Stimulated activated CD8-positive, alpha-beta memory T cell treated with anti-CD3 and anti-CD28 coated beads, Interleukin-15, amount 100 ng/mL, for 1 hour (primary cell): ENCODE measurements at places on chromosomes 3 and 15.
A peak's percentile ranks its signal among the peaks of the same experiment; 100 is the strongest.

GRCh38 chr3:2511356-2511755, 412.7 kb downstream of the CNTN4 start:
- DNase-seq = no peak

- DNase-seq = no peak
Measured at GRCh38 chr3:110808630-110809029, 263.0 kb upstream of the NECTIN3 start.

DNA sequence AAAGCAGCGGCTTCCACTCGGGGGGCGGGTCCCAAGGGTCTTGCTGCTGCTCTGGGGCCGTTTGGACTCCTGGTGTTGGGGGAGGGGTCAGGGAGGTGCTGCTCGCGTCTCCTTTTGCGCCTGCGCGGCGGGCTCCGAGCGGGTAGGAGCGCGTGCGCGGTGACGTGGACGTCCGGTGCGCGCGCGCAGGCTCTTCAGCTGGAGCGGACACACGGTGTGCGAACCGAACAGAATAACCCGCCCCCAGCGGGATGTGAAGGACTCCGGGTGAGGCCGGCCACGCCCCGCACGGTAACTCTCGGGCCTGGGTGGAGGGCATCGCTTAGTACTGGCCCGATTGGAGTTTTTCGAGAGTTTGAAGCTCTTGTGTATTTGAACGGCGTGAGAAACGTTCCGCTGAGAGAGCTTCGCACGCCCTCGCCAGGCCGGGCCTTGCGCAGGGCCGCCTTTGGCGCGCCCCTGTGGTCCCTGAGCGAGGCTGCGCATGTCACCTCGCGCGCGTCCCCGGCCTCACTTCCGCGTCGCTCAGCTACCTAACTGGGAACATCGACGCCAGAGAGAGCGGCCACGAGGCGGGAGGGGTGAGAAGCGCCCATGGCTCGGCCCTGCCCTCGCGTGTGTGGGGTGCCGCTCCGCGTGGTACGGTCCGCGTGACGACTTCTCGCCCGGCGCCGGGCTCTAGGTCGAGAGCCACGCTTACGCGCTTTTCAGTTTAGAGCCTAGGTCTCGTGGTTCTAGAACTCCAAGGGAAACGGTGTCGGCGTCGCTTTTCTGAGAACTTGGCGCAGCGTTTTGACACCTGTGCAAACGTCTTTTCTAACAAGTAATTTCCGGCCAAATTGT, at the start of gene MGA:
Gene MGA, plus strand, starts transcription at position 171 of the 843 bp plus-strand sequence.
- peak; percentile 75 for DNase-seq

- no peak for DNase-seq
Measured at GRCh38 chr3:55678546-55679216, 191.6 kb upstream of the WNT5A start.

GRCh38 chr15:47414207-47414606, 303.1 kb upstream of the SEMA6D start:
- DNase-seq = no peak

GRCh38 chr3:20916951-20917606, 731.1 kb upstream of the SGO1 start:
- DNase-seq = no peak

DNA sequence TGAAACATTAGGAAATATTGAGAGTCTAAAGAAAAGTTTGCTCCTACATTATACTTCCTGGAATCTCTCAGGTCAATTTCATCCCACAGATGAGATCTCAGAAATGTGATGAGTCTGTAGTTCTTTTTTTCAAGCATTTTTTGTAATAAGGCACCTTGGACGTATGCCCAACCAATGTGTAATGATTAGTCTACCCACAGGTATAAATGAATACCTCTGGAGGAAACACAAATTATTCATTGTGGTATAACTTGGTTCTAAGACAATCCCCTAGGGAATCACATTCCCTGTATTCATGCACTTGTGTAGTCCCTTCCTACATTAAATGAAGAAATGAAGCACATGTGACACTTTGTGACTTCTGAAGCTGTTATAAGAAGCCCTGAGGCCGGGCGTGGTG, 596.2 kb upstream of the UBE2E2 start:
- DNase-seq = no peak

DNA sequence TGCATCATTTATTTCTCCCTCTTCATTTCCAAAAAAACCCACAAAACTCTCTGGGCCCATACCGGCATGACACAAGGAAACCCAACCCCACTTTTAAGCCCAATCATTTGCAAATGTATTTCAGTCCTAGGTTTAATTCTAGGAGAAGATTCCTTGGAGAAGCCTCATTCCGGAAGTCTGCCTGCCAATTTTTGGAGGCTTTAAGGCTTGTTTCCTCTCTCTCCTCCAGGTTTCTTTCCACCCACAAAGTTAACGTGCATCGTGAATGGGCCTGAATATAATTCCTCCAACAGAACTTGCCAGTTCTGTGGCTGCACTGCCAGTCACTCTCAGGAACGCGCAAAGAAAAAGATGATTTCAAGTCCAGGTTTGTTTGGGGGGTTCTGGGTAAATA, 69.9 kb upstream of the FOXP1 start:
- no peak for DNase-seq
